ENCODE measurements at places on chromosomes 7 and 10.

- DNase-seq = no peak
Observed at GRCh38 chr7:19369806-19370205, 224.6 kb upstream of the FERD3L start.

GRCh38 chr10:72024596-72024995 lies 60.4 kb downstream of the CHST3 start:
- no peak for DNase-seq

DNA sequence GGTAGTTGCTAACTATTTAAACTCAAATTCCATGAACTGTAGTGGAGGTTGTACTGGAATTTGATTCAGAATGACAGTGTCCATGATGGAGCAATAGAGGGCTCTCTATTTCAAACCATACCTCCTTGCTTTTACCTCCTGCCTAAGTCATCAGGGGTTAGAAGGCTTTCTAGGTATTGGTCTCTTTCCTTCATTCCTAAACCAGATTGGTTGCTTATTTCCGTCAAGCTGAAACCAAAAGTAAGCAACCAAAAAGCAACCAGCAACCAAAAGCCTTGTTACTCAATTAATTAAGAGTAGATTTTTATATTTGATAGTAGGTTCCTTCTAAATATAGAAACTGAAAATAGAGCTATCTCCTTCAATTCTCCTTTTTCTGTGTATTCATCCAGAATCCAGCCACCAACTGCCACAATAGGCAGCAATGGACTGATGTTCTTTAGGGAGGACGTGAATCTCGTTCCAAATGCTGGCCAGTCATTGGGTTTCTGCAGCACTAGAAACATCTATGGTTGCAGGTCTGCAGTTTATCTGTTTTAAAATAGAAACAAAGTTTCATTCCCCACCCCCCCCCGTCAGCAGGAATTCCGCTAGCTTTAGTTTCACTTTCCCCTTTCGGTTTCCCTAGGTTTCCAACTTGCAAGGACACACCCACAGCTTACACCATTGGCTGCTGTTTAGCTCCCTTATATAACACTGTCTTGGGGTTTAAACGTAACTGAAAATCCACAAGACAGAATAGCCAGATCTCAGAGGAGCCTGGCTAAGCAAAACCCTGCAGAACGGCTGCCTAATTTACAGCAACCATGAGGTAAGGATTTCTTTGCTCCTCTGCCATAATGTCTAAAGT lies at the start of gene IFIT1:
IFIT1 (plus strand) TSS at position 717 of the 850 bp plus-strand sequence; CDS start at position 807, 90 bp downstream.
- DNase-seq = peak; percentile 59

DNA sequence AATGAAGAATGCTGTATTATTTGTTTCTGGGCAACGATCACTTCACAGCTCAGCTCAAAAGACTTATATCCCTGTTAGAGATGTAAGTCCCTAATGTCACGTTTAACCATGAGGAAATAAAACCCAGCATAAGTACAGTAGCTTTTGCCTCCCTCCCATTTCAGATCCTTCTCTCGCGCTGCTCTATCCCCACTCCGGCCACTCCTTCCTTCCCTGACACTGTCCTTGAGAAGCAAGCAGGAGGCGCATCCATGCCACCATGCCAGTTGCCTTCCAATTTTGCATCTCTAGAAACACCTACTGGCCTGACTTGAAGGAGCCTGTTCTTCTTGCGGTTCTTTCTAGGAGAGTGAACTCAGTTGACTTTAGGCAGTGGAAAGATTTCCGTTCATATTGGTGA lies 1.2 kb downstream of the FAM180A start:
- DNase-seq = no peak

GRCh38 chr7:96558530-96558929 lies 151.1 kb downstream of the SEM1 start:
- no peak for DNase-seq

GRCh38 chr7:119572132-119572531 lies 700.8 kb upstream of the KCND2 start:
- no peak for DNase-seq

GRCh38 chr10:29227201-29227600 lies 61.7 kb upstream of the LYZL1 start:
- no peak for DNase-seq

- no peak for DNase-seq
Observed at GRCh38 chr10:96524741-96525140, 11.0 kb upstream of the TLL2 start.

GRCh38 chr7:10718768-10719167 lies 254.9 kb upstream of the PHF14 start:
- DNase-seq = no peak

DNA sequence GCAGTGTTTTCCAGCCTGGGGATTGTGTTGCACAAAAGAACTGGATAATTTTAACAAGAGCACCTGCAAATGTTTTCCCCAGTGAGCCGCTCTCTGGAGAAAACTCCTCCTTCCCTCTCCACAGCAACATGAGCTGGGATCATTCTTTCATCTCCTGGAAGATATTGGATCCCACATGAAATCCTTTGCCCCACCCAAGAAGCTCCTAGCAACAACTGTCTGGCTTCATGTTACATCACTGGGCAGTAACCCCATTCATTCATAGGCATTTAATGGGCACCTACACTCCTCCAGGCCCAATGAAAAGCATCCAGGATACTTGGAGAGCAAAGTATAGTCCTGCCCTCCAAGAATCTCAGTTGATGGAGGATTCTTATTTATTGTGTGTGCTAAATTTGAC lies 27.2 kb downstream of the LSM5 start:
- no peak for DNase-seq

DNA sequence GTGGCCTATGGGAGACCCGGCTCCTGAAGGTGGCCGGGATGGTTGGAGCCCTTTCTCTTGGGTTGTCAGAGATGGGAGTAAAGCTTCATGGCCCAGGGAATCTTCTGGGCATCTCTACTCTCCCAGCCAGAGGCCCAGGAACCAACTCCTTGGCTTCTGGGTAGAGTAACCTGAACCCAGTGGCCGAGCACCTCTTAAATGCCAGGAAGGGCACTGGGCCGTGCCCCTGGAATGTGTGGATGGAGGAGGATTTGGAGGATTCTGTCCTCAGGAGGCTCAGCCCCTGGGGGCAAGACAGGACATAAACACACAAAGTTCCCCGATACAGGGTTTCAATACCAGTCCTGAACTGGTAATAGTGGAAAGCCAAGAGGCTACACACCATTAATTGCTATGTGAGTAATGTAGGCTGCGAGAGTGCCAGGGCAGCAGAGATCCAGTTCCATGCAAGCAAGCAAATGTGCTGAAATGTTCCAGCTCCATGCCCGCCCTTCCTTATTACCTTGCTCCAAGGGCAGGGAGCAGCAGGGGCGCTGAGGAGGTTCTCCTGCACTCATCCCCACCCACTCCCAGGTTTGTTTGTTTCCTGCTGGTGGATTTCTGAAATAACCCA lies 1.2 kb downstream of the PALD1 start:
- peak; percentile 49 for DNase-seq

DNA sequence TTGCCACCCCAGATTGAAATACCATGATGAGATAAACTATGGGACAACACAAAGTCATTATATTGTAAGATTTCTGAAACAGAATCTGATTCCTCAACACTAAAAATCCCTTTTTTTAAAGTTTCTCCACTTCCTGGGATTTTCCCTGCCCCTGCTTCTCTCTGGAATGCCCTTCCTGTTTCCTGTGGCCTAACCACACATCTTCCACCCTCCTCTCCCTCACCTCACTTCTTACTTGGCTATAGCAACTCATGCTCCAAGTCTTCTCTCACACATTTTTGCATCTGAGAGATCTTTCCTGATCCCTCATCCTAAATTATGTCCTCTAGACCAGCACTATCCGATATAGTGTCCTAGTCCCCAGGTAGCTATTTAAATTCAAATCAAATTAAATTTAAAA lies 4.1 kb upstream of the RELN start:
- no peak for DNase-seq

DNA sequence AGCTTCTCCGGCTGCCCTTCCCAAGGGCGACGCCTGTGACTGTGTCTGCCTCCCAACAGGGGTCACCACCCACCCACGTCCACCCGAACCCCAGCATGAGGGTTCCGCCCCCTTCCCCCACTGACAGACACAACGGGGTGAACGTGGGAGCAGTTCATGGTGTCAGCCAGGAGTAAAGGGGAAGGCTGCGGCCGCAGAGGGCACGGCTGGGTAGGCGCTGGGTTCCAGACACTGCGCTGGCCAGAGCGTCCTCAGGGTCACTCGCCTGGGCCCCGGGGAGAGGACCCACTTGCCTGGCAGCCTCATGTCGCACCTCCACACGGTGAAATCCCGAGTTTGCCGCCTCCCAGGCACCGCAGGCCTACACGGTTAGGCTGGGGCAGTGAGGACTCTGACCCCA lies 21.1 kb downstream of the INTS1 start:
- no peak for DNase-seq

DNA sequence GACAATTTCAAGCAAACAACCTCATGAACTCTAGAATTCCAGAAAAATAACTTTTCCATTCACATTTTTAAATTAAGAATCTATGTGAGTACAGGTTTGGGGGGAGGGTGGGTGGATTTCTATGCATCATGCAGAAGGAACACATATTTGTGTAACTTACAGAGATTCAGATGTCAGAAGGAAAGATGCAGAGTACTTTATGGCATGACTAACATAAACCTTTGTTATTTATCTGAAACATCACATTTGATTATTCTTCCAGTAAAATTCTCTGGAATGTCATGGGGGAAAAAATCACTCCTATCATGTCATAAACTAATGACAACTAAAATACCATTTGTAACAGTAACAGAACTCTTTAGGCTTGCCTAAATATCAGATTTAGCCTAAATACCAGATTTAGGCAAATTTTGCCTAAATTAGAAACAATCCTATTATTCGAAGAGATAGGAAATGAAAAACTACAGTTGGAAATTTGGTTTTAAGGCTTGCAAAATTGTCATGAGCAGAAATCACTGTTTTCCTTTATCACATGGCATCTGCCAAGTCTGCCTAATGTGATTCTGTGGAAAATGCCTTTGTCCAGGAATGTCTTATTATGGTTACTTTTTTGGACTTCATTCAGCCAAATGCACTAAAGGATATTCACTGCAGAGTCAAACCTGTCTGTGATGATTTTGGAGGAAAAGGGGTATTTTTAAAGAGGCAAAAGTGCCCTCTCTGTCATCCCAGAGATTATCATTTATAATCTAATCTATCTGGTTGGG lies 527.7 kb upstream of the CELF2 start:
- no peak for DNase-seq

- no peak for DNase-seq
Observed at GRCh38 chr10:123316776-123317175, 162.6 kb downstream of the BUB3 start.

- DNase-seq = no peak
Observed at GRCh38 chr7:29115753-29116152, 30.6 kb downstream of the CPVL start.

- no peak for DNase-seq
Observed at GRCh38 chr7:106313456-106313901, 28.7 kb upstream of the NAMPT start.

- no peak for DNase-seq
Observed at GRCh38 chr10:103683851-103684250, 171.5 kb downstream of the SH3PXD2A start.

DNA sequence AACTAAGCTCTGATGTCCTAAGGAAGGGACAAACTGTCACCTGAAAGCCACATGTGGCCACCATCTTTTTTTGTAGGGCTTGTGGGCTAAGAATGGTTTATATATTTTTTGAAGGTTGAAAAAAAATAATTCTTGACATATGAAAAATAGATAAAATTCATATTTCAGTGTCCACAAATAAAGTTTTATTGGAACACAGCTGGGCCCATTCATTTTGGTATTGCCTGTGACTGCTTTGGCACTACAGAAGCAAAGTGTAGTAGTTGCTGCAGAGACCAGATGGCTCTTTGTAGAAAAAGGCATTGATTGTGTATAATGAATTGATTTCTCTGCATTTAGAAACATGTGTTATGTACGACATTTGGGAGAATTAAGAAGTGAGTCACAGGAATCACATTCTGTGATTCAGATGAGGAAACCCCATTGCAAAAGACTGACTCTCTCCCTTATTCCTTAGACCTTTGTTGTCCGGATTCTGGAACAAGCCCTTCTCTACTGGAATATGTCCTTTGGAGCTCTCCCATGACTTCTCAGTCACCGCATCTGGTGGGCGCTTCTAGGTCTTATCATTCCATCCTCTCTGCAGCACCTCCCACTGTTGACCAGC lies 438.7 kb downstream of the LRMDA start:
- no peak for DNase-seq

DNA sequence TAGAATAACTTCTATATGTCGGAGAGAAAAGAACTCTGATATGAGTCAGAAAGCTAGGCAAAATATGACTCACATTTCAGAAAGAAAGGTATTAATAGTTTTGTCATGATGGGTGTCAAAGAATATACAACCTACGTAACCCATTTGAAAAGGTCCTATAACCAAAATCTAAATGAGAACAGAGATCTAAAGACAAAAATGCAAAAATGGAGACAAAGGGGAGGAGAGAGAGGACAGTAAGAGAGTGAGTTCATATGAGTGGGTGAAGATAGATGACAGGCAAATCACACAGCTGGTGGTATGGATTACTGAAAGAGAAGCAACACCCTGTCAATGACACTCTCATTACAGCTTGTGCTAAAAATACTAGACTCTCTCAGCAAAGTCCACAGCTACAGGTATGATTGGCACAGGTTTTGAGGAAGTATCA lies 25.6 kb downstream of the ANKMY2 start:
- DNase-seq = no peak

DNA sequence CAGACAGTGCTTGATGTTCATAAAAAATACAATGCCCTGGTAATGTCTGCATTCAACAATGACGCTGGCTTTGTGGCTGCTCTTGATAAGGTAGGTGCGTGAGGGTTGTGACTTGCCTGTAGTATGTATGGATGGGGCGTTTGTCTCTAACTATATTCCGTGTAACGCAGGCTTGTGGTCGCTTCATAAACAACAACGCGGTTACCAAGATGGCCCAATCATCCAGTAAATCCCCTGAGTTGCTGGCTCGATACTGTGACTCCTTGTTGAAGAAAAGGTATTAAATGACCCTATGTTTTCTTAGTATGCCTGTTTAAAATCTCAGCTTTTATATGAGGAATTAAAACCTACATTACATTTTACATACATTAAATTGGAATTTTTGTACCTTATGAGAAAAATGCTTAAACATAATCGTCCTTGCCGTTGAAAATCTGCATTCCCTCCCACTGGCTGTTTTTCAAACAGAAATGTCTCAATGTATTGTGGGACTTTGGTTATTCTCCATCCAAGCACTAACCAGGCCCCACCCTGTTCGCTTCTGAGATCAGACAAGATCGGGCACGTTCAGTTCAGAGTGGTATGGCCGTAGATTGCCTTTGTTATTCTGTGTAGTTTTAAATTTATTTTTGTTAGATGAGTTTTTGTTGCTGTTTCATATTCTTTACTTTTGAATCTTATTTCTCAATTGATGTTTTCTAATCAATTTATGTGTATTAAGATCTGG lies 85.3 kb downstream of the CUL1 start:
- no peak for DNase-seq

DNA sequence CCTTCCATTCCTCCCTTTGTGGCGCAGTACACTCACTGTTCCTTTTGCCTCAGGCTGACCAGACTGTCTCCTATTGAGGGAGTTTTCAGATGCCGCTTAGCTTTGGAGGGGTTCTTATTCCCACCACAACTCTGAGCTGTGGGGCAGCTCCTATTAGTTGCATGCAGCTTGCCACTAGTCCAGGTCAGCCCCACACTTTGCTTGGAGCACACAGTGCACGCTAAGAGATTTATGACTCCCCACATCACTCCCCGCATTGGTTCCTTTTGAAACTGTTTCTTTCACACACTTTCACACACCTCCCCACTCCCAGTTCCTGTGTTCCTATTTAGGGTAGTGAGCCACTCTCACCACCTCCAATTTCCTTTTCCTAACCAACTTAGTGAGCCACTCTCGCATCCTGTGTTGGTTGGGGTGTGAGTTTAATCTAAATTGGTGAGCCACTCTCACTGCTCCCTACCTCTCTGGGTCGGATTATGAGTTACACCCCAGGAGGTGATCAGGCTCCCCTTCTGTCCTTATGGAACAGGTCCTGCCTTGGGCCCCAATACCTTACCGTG lies 10.4 kb upstream of the ZNF485 start:
- no peak for DNase-seq
